NCI-H187 treated with DMSO at 0.1 percent for 48 hours (cell line): ENCODE measurements at places on chromosomes 16 and 17.

GRCh38 chr16:48291303-48291702, 44.0 kb upstream of the ABCC11 start:
- DNase-seq: no peak

- no peak for DNase-seq
Measured at GRCh38 chr16:12341423-12341822, 364.9 kb downstream of the SNX29 start.

DNA sequence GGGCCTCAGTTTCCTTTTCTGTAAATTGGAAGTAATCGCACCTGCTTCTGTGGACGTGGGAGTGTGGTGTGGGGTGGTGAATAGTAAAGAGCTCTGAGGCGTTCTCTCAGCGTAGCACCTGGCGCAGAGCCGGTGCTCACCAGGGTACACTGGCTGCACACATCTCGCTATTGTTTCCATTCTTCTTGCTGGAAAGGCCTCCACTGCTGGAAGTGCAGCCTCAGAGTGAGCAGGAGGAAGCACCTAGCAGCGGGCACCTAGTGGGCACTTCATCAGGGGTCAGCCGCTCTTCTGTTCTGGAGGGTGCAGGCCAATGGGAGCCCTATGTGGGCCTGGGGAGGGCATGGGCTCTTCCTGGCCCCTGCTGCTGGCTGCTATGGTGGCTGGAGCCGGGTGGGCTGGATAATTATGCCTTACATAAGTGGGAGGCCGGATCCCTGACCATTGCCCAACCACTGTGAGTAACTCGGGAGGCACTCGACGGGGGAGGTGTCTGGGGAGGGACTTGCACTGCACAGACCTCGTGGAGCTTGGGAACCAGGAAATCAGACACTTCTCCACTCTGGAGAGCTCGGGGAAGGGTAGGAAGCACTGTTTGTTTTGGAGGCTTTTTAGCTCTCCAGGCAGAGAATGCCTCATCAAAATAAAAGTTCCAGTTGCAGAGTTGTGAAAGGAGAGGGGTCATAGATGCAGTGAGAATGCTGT, 1.7 kb downstream of the MAP2K3 start:
- peak; percentile 53 for DNase-seq

GRCh38 chr17:34799751-34800150, 161.5 kb downstream of the CCT6B start:
- DNase-seq: no peak
